Kidney (tissue), 22 donors: ENCODE measurements at places on chromosomes 3 and 15. TPM values are rescaled to one million over a fixed set of nuclear protein-coding genes. Genes with fewer than 3 reads are reported as not detected.

DNA sequence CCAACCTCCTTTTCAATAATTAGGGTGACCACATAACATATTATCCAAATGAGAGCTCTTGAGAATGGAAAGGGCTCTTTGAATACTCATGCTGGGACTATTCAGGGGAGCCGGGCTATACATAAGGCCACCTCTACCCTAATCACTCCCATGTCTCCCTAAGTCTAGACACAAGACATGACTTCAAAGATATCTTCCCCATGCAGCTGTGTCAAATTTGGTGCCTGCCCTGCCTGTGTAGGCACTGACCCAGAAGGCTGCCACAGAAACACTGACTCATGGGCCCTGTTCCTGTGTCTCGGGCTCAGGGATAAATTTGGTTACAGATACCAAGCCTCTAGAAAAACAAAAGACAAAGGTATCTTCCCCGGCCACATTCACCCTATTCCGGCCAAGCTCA, 70.3 kb downstream of the MYLK start:
- DNase-seq: no peak

Gene CP
- polyA plus RNA-seq: 5.3 TPM

GRCh38 chr3:31934018-31934417, 47.0 kb downstream of the OSBPL10 start:
- no peak for DNase-seq

Gene CELSR3
- 0.17 TPM for polyA plus RNA-seq

Gene GOLGA8N
- 6.3 TPM for polyA plus RNA-seq

Gene ST6GAL1
- polyA plus RNA-seq: 62.6 TPM

Gene SLC51A
- 6.5 TPM for polyA plus RNA-seq

Gene NME9
- polyA plus RNA-seq: 0.73 TPM

Gene SNX33
- polyA plus RNA-seq: 14.2 TPM

Gene CRTAP
- polyA plus RNA-seq: 122 TPM

GRCh38 chr15:55106155-55106554, 90.6 kb downstream of the RSL24D1 start:
- DNase-seq: no peak

Gene HTR3E
- polyA plus RNA-seq: not detected

DNA sequence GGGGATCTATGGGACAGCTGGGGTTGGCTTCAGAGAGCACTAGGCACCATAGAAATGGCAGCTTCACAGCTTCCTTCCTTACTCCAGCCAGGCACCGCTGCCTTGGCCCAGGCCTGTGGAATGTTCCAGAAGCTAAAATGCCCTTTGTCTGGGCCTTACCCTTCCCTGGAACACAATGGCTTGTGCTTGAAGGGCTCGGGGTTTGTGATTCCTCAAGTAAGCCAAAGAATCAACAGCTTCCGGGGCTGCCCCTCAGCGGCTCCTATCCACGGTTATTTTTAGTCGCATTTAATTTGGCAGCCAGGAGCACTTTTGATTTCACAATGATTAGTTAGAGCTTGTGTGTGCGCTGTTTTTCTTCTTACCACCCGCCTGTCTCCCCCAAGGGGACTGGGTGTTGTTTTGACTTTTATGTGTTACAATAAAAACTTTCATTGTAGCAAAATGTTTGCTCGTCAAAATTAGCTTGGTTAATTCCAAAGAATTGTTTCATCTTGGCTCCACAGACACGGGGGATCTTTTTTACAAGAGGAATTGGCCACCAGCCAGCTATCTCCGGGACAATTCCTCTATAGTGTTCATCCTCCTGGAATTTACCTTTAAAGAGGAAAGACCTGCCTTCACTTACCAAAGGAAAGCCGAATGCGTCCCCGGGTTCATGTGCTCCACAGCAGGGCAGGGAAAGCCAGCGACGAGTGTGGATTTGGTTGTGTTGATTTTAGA, 73.8 kb downstream of the TLE3 start:
- DNase-seq: no peak

GRCh38 chr3:37198996-37199395, 24.6 kb upstream of the LRRFIP2 start:
- DNase-seq: no peak

Gene BFSP2
- polyA plus RNA-seq: 0.86 TPM

- no peak for DNase-seq
These were observed 1.6 kb upstream of the MTHFS start for GRCh38 chr15:79898369-79898768.

DNA sequence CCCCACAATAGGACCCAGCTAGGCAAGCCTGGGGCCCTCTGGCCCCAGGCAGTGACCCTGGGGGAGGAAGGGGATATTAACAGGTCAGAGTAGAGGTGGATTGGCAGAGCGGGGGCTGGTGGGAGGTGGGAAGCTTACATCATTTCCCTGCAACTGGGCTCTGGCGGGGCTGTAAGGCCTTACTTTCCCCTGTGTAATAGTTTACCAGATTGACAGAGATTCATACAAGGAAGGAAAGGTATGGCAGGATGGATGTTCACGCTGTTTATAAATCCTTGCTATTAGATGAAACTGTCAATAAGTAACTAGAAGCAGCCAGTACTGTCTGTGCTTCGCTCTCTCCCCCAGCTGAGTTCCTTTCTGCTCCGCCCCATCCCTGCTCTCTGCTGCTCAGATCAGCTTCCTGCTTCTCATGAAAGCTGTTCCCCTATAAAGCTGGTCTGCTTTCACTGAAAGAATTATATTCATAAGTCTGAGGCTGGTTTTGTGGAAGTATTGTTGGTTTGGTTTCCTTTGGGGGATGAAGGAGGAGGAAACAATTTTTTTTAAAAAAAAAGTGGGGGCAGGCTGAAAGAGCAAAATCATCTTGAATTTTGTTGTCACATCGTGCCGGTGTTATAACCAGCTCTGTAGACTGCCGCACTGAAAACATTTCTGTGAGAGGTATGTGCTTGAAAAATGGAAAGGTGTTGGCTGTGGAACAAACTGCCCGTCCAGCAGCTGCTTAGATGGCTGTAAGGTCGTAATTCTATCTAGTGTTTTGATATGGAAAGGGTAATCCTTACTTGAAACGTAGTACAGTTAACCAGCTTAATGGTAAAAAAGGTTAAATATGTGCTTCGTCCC, 76.4 kb downstream of the BBX start:
- peak; percentile 51 for DNase-seq

Gene SLC24A5
- not detected for polyA plus RNA-seq

Gene LACTB
- polyA plus RNA-seq: 16.8 TPM

Gene EPHB1
- polyA plus RNA-seq: 0.39 TPM

DNA sequence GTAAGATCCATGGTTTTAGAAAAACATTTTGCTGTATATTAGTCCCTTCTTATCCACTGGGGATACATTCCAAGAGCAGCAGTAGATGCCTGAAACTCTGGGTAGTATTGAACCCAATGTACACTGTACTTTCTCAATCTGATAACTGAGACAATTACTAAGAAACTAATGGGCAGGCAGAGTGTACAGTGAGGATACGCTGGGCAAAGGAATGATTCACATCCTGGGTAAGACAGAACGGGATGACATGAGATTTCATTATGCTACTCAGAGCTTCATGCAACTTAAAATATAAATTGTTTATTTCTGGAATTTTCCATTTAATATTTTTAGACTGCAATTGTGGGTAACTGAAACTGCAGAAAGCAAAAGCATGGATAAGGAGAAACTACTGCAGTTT, 46.2 kb upstream of the TEX55 start:
- no peak for DNase-seq

Gene KCNMB3
- polyA plus RNA-seq: 1.7 TPM

GRCh38 chr3:117404141-117404540, 694.6 kb downstream of the TUSC7 start:
- DNase-seq: no peak
